ENCODE measurements at places on chromosomes 12 and 14.
A peak's percentile ranks its signal among the peaks of the same experiment; 100 is the strongest.

DNA sequence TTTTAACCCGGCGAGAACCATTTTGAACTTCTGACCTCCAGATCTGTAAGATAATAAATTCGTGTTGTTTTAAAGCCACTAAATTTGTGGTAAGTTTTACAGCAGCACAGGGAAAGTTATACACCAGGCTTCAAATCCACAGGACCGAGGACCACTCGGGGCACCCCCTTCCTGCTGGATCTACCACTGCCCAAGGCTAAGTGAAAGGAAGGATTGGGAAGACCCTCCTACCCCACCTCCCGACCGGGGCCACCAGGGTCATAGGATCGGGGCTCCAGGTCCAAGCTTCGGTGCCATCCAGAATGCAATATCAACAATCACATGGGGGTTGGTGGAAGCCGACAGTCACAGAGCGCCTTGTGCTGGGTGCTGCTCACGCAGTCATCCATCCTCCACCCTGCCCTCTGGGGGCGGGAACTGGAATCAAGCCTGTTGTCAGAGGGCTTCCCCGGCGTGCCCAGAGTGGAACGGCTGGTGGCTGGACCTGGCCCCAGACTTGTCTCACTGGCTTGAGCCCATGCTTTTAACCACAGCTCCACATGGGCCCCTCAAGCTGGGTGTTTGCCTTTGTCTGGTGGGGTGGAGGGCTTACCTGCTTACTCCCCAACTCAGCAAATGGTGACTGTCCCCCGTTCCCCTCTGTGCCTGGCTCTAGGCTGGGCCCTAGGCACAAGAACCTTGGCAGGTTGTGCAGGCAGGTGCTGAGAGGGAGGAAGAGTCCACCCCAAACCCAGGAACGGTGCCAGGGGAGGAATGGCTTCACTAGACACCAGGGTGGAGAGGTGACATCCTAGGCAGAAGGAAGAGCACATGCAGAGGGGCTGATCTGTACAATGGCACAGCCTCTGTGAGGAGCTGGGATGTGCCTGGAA, 180.3 kb upstream of the RTL1 start:
- DNase-seq = no peak

DNA sequence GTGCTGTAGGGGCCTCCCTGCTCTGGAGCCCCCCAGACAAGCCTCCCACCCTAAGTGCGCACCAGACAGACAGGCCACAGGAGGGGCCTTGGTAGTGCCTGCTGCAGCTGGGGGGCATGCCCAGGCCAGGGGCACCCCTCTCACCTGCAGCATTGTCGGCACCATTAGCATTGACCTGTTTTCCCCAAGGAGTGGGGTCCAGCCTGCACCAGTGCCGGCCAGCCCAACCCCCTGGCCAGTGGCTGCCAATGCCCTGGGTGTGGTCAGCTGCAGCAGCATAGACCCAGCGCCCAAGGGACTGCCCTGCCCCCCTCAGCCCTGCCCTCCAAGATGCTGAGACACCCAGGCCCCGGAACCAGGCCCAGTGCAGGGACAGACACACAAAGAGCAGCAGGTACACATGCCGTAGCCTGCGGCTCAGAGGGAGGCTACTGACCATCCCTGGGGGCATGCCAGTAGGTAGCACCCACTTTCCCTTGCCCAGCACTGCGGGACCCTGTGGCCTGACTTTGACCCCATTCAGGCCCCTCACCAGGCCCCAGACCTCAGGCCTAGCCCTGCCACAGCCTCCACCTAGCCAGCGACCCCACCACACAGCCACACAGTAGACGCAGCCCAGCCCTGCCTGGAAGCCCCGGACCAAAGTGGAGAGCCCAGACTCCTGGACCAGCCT, 1.0 kb downstream of the AHNAK2 start:
- DNase-seq = no peak

DNA sequence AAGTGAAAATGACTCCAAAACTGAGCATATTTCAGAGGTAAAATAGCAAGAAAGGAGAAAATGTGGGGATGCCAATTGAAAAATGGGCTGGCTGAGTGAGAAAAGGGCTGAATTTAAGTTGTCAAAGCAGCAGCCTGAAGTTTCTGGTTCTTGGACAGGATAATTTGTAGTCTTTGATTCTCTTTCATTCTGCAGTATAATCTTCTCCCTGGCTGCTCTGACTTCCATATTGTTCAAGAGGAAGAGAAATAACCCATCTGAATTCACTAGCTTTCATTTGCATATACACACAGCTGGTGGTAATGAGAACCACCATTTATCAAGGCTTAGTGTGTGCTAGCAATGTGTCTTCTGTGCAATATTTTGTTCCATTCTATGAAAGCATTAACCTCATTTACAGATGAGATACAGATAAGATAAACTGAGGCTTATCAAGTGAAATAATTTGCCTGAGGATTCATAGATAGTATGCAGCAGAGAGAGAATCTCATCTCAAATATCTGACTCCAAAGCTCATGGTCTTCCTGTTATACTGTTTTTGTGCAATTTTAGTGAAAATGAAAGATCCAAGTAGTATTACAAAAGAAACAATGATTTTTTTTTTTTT, 184.2 kb downstream of the TMTC2 start:
- DNase-seq = no peak

DNA sequence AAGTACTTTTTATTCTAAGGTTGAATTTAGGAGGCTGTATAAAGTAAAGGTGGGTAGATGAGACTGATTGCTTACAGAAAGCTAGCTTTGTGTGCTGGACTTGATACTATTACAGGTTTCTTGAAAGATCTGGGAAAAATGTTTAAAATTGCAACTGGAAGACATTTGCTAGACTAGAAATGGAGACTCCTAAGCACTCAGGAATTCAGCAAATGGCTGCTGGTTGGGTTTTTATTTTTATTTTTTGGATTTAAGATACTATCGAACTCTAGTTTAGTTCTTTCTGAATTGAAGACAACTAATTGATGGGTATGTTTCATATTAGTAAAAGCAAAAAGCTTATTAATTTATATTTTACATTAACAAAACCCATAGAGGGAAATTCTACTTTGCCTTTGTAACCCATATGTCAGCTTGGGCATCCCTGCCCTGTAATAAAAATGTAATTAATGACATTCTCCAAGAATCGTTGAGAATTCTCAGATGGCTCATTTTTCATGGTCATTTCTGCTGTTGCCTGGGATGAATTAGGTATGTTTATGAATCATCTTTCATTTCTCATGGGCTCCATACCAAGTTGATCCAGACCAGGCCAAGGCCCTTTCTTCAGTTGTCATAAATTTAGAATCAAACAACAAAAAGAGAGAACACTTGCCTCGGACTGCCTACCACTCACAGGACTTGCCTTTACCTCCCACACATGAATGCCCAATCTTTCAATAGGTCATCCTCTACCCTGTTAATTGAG, 102.1 kb downstream of the ERGIC2 start:
- DNase-seq = no peak

DNA sequence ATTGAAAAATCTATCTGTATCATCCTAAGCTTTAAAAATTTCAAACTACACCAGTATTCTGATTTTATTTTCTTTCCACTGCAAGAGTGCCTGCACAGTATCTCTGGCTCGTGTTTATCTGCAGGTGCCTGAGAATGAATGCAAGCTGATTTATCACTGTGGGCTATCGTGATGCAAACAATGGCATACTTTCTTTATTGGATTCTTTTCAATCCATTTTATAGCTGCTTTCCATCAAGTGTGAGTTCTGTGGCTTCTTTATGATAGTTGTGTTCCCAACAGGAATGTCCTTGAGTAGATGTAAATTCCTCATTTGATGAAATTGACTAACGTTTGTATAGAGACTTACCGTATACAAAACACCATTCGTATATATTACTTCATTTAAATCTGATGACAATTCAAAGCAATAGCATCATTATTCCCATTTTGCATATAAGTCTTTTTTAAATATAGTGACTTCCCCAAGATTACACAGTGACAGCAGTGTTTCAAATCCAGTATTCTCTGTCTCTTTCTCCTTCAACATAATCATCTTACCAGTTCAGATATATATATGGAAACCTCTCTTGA, 160.3 kb upstream of the ABCD2 start:
- no peak for DNase-seq

- DNase-seq = no peak
These were observed 65.0 kb downstream of the SERPINA3 start for GRCh38 chr14:94677213-94677612.

GRCh38 chr12:112422531-112422930, 3.8 kb downstream of the PTPN11 start:
- DNase-seq = no peak

DNA sequence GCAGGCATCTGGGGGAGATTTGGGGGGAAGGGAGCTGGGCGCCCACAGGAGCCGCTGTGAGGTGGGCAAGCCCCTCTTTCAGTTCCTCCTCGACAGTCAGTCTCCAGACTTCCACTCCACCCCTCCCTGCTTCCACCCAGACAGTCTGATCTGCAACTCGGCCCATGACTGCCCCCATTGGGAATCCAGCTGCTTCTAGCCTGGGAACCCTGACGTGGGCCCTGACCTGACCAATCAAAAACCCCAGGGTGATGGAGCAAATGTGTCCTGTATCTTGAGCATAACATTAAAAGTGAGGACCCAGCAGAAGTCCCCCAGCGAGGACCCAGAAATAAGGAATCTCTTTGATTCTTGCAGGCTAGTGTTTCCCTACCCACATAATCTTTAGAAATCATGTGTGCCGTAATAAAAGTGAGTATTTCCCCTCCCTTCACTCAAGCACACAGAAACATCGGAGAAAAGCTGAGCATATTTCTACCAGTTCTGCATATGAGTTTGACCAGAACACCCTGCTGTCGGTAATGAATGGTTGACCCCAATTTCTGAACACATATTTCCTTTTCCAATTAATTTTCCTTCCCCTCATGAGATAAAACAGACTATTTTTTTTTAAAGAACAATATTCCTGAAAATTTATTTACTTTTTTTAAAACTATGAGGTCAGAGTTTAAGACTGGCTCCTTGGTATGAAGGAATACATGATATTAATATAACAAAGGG, 6.4 kb downstream of the SSH1 start:
- DNase-seq = no peak

- DNase-seq = no peak
These were observed 151.5 kb downstream of the ATXN7L3B start for GRCh38 chr12:74689071-74689655.

DNA sequence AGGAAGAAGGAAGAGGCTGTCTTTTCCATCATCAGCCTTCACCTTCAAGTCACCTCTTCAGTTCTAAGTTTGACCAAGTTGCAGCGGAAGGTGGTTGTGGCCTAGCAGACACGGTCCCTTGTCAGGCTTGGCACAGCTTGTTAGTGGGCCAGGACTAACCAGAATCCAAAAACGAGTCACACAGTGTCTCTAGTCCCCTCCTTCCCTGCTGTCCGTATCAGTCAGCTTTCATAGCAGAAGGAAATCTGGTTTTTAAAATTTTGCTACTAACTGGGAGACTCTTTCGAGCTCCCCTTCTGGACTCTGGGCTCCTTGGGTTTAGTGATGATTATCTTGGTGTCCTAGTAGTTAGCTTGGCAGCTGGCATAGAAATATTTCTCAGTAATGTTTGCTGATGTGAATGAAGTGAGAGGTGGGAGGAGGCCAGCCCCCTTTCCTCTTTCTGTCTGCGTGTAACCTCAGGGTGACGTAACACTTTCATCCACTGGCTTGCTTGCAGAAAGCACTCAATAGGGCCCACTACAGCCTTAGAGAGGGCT, 3.8 kb downstream of the ETV6 start:
- DNase-seq = peak; percentile 22

DNA sequence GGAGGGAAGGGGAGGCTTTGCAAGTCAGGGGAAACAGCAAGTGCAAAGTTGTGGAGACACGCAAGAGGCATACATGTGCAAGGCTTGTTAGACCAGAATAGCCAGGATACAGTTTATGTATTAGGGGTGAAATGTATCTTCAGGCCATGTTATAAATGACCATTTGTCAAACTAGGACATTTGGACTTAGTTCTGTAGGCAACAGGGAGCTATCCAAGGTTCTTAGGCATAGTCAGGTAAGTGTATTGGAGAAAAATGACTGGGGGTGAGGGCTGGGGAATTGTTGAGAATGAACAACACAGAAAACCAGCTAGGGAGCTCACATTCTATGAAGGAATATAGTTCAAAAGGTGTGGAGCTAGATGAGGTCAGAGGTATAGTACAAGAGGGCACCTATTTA, 42.5 kb downstream of the TPH2 start:
- no peak for DNase-seq

- DNase-seq = no peak
These were observed 143.4 kb downstream of the RTN1 start for GRCh38 chr14:59727073-59727661.

- no peak for DNase-seq
These were observed 17.7 kb downstream of the DTD2 start for GRCh38 chr14:31439561-31439960.

DNA sequence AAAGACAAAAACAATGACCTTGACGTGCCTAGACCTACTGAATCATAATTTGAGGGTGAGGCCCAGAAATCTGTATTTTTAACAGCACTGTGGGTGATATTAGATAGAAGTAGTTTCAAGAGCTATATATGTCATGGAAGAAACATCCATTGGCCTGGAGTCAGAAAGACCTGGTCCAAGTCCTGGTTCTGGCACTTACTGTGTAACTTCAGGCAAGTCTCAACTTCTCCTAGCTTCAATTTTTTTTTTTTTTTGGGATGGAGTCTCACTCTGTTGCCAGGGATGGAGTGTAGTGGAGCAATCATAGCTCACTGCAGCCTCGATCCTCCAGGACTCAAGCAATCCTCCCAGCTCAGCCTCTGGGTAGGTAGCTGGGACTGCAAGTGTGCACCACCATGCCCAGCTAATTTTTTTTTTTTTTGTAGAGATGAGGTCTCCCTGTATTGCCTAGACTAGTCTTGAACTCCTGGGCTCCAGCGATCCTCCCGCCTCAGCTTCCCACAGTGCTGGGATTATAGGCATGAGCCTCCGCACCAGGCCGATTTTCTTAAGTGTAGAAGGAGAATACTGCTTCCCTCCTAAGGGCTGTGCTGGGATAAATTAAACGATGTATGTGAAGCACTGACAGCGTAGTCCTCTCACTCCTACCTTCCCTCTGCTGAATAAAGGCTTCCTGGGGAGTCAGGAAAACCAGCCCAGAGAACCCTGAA, 14.3 kb upstream of the GPX2 start:
- DNase-seq = no peak

GRCh38 chr12:117155278-117156060, 34.8 kb downstream of the FBXO21 start:
- peak; percentile 63 for DNase-seq

DNA sequence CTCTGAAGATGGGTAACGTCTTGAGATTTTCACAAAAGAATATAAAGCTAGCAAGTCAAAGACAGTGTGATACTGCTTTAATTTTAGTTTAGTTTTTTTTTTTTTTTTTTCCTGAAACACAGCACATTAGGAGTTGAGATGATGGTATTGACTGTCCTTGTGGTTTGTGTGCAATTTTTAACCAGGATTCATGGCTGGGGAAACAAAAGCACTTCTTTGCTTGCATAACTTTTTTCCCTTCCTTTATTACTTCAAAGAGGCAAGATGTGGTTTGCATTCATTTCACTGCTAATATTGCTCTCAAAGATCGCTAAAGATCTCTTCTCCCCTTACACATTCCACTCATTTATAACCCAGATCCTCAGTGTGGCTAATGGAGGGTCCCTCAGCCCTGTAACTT, 157.1 kb upstream of the PZP start:
- no peak for DNase-seq

GRCh38 chr12:31728289-31728916, 418 bp downstream of the AMN1 start:
- peak; percentile 38 for DNase-seq

- DNase-seq = peak; percentile 58
These were observed 124.4 kb downstream of the RAD51B start for GRCh38 chr14:67943947-67944346.

All from activated CD4-positive, alpha-beta T cell treated with anti-CD3 and anti-CD28 coated beads for 4 hours (primary cell).